ENCODE measurements at places on chromosomes 13 and 19.

DNA sequence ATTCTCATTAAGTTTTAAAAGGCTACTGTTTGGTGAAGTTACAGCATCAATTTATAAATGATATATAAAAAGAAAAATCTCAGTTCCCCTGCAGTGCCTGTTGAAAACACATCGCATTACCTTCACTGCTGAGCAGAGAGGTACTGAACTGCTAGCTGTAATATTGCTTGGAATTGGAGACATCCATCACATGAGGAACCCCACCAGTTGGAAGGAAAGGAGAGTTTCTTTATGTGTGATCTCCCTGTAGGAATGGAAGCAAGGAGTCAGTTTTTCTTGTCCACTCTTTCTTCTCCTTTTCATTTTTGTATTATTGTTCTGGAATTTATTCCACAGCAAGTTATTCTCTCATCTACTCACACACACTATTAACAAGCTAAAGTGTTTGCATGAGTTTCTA is 1586.0 kb upstream of the PRR20A start:
- DNase-seq = no peak

DNA sequence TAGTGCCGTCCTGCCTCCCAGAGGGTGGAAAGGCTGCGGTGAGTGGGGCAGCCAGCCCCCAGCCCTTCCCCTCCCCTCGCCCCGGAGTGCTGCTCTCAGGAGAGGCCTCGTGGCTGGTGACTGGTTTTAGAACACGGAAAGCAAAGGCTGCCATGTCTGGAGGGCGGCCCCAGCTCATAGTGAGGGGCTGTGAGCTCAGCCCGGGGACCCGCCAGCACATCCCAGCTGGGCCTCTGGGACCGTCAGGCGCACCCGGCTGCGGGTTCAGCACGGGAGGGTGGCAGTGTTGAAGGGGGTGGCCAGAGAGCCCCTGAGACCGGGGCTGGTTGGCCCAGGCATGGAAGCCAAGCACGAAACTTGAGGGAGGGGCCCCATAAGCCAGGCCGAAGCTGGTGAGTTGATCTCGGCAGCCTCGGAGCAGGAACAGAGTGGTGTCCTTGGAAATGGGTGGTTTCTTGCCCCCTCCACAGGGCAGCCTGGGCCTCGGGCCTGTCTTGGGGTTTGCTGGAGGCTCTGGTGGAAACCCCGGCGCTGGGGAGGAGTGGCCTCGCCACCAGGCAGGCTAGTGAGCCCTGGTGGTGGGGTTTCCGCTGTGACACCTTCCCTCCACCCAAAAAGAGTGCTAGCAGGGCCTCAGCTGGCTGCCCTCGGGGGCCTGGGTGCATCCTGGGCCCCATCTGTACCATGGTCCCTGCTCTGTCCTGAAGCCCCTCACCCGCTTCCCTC is 157.7 kb downstream of the KDM4B start:
- no peak for DNase-seq

DNA sequence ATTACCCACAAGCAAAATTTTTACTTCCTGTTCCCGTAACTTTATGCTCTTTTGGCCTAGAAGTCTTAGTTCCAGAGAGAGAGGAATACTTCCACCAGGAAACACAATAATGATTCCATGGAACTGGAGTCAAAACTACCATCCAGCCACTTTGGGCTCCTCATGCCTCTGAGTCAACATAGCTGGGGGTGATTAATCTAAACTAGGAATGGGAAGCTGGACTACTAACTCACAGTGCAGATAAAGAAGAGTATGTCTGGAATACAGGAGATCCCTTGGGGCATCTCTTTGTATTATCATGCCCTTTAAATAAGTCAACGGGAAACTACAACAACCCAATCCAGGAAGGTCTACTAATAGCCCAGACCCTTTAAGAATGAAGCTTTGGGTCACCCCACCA is 8.9 kb upstream of the ELF1 start:
- DNase-seq = no peak

DNA sequence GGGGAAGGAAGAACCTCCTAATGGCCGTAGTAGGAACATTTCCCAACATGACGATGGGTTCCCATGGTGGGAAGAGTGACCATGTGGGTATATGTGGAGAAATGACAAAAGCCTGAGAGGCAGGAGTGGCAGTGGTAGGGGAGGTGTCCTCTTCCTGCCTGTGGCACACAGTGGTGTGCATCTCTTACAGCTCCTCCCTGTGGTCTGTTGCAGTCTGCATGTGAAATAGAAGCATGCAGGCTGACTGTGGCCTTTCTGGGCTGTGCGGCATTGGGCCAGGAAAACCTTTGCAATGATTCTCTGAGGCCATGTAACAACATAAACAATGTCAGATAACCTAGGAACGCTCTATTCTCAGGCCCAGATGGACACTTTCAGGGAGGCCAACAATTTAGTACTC is 84.0 kb downstream of the LACC1 start:
- no peak for DNase-seq

DNA sequence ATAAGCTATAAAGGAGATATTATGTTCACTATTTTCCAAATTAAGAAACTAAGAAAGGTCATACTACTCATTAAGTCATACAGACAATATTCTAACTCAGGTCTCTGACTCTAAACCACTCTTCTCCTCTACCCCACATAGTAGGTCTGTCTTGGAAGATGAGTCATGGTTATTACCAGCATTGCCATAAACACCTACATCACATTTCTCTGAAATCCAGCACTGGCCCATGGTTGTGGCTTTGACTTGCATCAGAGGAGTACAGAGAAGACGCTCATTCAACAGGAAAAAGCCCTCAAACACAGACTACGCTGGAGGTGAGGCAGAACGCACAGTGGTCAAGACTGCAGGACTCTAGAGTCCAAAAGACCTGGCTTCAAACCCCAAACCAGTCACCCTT is 476.8 kb downstream of the COG6 start:
- DNase-seq = no peak

DNA sequence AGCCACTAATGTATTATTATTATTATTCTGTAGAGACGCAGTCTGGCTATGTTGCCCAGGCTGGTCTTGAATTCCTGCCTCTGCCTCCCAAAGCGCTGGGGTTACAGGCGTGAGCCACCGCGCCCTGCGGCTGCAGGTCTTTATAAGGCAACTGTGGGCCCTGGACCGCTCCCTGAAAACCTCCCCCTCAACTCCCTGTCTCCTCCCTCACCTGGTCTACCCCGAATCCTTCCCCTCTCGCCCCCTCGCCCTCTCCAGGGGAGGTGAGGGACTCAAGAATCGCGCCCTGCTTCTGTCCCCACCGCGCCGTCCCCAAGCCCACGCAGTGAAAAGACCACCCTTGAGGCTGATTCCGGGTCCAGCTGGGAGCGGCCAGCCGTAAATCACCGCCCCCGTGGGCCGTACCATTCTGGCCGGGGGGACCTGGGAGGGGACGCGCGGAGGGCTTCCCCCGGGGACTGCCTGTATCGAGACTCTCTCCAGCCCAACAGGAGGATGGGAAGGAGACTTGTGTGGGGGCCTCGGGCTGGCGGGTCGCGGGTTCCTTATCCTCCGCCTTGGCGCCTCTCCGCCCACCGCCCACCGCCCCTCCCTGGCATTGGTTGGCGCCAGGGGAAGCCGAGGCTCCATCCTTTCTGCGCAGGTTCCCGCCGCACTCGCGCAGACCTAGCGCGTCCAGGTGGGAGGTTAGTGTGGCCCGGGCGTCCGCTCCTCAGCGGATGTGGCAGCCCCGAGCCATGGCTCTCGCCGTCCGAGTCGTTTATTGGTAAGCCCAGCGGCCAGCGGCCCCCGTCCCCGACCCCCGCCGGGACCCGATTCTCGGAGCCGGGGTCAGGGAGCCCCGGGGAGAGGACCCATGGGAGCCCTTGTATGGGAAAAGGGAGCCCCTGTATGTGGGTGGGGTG is at the start of gene SELENOW:
Gene SELENOW, plus strand, starts transcription at position 655 of the 905 bp plus-strand sequence. Its CDS starts 83 bp downstream, at position 738.
- DNase-seq = no peak

- DNase-seq = no peak
Measured at GRCh38 chr19:13881251-13881691, 4.3 kb downstream of the NANOS3 start.

DNA sequence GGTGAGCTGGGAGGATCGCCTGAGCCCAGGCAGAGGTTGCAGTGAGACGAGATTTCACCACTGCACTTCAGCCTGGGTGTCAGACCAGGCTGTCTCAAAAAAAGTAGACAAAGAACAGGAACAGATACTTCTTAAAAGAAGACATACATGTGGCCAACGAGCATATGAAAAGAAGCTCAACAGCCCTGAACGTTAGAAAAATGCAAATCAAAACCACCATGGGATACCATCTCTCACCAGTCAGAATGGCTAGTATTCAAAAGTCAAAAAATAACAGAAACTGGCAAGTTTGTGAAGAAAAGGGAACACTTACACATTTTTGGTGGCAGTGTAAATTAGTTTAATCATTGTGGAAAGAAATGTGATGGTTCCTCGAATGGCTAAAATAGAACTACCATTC is 3.0 kb upstream of the LGALS14 start:
- no peak for DNase-seq

- no peak for DNase-seq
Measured at GRCh38 chr19:17114414-17114831, 38.8 kb downstream of the MYO9B start.

DNA sequence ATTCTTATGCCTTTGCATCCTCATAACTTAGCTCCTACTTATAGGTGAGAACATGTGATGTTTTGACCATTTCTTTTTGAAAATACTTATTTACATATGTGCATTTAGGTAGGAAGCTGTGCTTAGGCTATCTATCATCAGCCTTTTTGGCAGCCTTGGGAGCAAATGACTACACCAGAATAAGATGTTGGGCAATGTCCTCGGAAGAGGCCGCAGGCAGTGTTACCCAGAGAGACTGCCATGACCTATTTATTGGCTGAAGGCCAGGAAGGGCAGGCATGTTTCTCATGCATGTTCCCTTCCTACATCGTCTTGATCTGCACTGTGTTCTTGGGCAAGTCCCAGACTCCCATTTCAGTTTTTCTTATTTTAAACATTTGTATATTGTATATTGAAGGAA is 122.3 kb downstream of the B3GLCT start:
- no peak for DNase-seq

DNA sequence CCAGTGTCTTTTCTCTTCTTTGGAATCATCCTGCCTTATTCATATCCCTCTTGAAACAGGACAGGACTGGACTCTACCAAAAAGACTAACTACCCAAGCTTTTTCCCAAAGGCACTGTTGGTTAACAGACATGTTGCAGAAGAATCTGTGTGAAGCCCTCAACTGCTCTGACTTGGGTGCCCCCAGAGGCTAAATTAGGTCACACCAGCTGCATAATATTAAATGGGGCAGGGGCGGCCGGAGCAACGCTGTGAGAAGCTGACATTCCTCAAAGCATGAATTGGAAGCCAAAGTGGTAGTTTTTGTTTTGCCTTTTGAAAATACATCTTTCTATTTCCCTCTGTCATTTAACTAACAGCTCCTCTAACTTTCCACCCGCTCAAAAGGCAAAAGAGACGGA is 185.9 kb downstream of the LHFPL6 start:
- no peak for DNase-seq

GRCh38 chr13:41426047-41426446 is 31.3 kb upstream of the RGCC start:
- DNase-seq = no peak

- no peak for DNase-seq
Measured at GRCh38 chr19:32022731-32023563, 322.5 kb upstream of the ZNF507 start.

GRCh38 chr13:33751151-33751550 is 66.8 kb upstream of the RFC3 start:
- DNase-seq = no peak

- DNase-seq = no peak
Measured at GRCh38 chr19:48915757-48916156, 15.6 kb downstream of the NUCB1 start.

DNA sequence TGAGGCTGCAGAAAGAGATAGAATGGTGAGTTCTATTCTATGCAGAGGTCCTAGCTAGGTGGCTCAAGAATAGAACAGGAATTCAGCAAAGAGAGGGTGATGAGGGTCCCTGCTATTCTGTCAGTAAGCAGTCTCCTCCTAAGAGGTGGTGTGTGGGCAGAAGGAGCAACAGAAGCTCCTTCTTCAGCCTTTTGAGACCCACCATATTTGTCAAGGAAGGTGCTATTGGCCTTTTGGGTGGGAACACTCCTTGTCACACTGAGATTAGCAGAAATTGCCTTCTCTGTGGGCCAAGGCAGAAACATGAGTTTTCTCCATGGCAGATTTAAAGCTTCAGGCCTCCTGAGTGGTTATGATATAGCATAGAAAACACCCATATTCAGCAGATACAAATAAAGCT is 39.4 kb upstream of the RAP2A start:
- DNase-seq = no peak

GRCh38 chr13:58437427-58437826 is 805.9 kb downstream of the PCDH17 start:
- no peak for DNase-seq

DNA sequence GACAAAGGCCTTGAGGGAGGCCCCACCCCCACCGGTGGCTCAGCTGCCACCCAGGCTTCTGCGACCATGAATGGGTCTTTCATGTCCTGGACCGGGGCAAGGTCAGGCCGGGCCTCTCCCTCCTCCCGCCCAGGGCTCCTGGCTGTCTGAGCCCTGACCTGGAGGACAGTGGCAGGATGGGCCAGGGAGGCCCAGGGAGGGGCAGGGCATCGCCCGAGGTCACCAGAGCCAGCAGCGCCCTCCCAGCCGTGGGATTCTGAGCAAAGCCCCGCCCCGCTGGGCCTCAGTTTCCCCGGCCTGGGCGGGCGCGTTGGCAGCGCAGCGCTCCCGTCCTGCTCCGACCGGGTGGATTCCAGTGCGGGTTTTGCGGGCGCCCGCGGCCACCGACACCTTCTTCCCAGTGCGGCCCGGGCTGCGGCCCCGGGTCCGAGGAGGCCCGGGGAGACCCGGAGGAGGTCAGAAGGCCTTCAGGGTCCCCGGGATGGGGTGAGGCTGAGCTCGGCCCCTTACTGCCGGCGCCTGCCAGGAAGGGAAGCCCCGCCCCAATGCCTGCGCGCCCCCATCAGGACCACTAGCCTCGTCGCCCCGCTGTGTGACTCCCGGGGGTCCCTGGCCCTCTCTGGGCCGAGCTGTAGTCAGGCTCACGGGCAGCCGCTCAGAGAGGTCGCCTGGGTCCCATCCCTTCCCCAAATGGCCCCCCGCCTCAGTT is 24.6 kb upstream of the SEMA6B start:
- DNase-seq = no peak

GRCh38 chr13:38804061-38804460 is 117.2 kb downstream of the FREM2 start:
- DNase-seq = no peak

Measured in SK-N-MC (cell line).